ENCODE measurements at places on chromosomes 7 and 10. TPM values are rescaled to one million over a fixed set of nuclear protein-coding genes. Genes with fewer than 3 reads are reported as not detected.
A peak's percentile ranks its signal among the peaks of the same experiment; 100 is the strongest.

GRCh38 chr7:72754312-72754711 lies 73.7 kb downstream of the TYW1B start:
- DNase-seq = no peak

DNA sequence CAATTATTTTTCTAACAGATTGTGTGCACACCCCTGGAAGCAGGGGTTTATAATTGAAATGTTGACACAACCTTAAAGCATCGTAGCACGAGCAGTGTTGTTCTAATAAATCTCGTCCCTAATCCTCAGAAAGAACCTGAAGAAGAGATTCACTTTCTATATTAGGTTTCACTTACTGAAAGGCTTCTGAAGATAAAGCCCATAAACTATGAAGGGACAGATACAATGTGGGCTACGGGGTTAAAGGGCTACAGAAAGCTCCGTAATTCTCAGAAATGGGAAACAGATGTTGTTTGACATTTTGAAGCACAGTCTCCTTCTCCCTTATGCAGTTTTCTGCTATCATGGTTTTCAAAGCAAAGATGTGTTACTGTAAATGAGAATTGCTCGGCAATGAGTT lies 479.6 kb downstream of the GATA3 start:
- no peak for DNase-seq

DNA sequence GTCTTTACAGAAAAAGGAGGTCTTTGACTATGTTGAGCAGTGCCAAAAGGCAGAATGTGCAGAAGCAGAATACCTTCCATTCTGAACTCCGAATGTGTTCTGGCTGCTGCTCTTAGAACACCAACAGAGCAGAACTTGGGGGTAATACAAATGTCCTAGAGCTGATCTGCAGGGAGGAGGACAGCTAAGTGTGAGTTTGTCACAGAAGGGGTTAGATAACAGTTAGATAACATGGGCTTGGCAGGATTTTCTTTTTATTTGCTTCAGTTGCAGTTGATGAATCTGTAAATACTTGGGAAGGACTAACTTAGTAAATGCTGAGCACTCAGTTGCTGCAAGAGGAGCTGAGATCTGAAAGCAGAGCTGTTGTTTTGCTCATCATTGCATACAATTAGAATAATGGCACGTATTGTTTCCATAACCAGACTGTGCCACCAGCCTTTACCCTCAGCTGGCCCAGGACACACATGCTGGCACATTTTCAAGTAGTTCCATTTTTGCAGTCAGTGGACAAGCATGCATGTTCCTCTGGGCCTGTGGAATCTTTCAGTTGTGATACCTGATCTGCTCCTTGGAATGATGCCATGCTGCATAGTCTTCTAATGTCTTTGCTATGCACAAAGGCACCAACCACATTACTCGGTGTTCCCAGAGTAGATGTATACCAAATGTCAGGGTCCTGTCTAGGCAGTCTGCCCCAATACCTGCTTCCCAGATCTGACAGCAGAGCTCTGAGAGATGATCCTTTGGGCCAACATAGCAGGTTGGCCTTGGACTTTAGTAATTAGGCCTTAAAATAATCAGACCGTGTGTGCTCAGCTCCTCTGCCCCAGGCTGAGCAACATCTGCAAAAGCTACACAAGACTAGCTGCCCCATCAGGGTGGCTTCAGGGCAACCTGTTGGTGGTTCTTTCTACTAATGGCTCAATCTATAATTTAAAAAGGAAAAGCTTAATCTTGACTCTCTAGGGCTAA lies 55.7 kb downstream of the GSDME start:
- DNase-seq = peak; percentile 55

GRCh38 chr7:134548877-134549276 lies at the start of gene AKR1B15:
TSS of gene AKR1B15 (plus strand) at chr7:134549110. CDS start at chr7:134564620, 15,510 bp downstream.
- no peak for DNase-seq

- DNase-seq = no peak
These were observed 26.6 kb downstream of the APBB1IP start for GRCh38 chr10:26464632-26465280.

DNA sequence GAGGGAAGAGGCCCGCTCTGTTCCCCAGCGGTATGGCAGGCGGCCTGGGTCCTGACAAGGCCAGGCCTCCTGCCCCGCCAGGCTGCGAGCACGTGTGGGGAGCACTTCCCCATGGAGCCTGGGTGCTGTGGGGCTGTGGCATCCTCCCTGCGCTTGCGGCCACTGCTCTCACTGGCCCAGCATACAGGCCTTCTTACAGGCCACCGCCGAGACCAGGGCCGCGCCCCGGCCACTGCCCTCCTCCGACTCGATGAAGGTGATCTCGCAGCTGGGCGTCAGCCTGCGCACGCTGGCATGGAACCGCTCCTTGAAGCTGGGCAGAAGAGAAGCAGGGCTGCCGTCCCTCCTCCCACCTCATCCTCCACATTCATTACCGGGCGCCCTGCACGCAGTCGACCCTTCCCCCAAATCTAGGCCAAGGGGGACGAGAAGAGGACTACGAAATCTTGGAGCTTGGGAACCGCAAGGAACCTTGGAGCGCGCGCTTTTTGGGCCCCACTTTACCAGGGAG lies 3.9 kb upstream of the MYL7 start:
- DNase-seq = no peak

DNA sequence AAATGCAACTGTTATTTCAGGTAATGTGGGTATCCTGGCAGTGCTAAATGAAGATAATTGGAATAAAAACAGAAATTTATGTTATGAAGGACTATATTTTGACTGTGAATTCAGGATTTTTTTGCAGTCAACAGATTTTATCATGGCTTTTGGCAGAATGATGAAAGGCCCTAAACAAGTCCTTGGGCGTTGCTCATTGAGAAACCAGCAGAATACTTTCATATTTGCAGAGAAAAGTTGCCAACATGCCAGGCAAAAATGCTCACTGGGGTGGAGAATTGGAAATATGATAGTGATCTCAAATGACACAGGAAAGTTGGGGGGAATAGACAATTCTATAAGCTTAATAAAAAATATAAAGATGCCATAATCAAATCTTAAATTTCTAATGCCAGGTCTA lies 121.1 kb downstream of the GPR85 start:
- no peak for DNase-seq

GRCh38 chr7:101671371-101672356 lies 42.6 kb upstream of the MYL10 start:
- no peak for DNase-seq

DNA sequence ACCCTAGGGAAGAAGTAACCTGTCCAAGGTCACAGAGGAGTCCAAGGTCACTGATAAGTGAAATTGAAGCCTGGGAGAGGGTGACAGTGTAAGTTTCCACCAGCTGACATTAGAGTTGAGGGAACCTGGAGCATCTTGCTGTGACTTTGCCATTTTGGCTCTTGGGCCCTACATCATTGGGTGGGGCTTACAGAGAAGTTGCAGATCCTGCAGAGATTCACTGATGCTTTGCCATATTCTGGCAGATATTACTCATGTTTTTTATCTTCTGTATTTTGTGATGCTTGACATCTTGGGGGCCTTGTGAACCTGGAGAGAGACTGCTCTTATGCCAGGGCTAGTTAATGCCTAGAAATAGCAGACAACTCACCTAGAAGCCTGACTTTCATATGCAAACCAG lies 36.5 kb downstream of the SMKR1 start:
- no peak for DNase-seq

DNA sequence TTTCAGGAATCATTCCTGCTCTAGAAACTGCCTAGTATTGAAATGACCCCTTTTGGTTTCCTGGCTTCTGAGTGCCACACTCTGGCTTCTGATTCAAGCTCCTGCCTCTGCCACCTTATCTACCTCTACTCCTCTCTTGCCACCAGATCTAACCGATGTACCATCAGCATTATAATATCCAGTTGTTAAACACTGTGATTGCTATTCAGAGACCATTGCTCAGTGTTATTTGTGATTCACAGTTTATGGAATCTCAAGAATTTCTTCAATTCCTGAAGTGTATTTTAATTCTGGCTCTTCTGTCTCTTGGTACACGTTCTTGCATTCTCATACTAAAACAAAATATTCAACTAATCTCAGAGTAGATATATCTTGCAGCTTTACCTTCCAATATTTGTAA lies 88.7 kb downstream of the DYNC1I1 start:
- DNase-seq = no peak

Gene ZNF467
- total RNA-seq = 6.0 TPM

Gene MBL2
- total RNA-seq = not detected

Gene ARHGEF35
- total RNA-seq = 9.7 TPM

Gene FAM180A
- 6.9 TPM for total RNA-seq

Gene C7orf33
- not detected for total RNA-seq

Gene ABCC2
- total RNA-seq = 0.74 TPM

Gene OR2A1
- total RNA-seq = not detected

Gene HEPACAM2
- 0.41 TPM for total RNA-seq

All from prostate gland (tissue), 2 donors.